ENCODE measurements at places on chromosomes 2 and 18.
A peak's percentile ranks its signal among the peaks of the same experiment; 100 is the strongest.

GRCh38 chr2:179024445-179024844 lies 25.5 kb downstream of the CCDC141 start:
- DNase-seq, result no peak

DNA sequence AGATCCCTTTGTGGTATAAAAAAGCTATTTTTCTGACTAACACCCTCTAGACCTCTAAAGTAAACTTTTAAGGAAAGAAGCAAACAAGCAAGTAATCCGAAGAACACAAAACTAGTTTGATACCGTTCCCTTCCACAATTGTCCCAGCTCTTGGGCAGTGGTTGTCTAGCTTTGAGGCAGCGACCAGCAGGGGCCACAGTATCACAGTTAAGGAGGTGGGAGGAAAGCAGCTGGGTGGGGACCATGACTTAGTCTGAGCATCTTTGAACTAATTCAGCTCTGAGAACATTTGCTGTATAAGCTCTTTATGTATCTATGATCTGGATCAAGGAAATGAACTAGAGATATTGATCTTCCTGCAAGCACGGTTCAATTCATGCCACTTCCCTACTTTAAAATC lies 51.0 kb downstream of the SF3B1 start:
- no peak for DNase-seq

DNA sequence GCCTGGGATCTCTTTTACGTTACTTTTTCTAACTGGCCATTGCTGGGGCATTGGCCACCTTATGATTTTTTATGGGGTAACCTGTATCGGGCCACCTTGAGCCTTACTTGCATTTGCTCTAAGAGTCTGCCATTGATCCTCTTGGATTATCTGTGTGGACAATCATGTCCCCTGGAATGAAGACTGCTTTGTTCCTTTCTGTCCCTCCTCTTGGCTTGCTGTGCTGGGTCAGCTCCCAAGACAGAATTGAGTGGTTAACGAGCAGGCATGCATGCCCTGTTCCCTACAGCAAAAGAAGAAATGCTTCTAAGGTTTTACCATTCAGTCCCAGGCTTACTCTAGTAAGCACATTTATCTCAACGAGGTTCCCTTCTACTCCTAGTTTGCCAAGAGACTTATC lies 46.3 kb downstream of the MAL start:
- no peak for DNase-seq

DNA sequence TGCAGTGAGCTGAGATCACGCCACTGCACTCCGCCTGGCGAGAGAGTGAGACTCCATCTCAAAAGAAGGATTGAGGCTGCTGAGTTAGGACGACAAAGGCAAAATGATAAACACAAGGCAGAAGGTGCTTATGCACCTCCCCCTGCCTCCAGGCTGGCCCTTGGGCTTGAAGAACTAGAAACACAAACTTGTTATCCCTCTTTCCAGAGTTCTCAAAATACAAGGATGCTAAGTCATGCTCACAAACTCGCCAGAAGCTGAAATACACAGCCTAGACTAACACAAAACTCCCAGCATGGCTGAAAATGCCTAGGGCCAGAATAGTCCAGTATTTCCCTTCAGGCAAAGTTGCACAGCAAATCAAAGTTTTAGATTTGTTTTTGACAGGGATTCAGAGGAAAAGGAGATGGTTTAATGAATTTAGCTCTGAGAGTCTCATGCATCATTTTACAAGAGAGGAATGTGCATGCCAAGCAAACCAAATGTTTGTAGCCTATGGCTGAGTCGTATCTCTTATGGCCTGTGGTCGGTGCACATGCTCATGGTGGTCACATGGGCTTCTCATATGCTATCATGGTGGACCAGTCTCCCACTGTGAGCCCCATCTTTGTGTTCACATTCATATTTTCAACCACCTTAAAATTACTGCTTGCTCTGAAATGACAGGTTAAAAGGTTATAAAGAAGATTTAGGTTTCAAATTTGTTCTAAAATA lies 16.2 kb upstream of the MREG start:
- DNase-seq, result no peak

- DNase-seq, result no peak
These were observed 204.1 kb downstream of the CELF4 start for GRCh38 chr18:37361335-37362157.

- DNase-seq, result no peak
These were observed 1385.6 kb upstream of the SLC39A10 start for GRCh38 chr2:194271293-194271961.

DNA sequence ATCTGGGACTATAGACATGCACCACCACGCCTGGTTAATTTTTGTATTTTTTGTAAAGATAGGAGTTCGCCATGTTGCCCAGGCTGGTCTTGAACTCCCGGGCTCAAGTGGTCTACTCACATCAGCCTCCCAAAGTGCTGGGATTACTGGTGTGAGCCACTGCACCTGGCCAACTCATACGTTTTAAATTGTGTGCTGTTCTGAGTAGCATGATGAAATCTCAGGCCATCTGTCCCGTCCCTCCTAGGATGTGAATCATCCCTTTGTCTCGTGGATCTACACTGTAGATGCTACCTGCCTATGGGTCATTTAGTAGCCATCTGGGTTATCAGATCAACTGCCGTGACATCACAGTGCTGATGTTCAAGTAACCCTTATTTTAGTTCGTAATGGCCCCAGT lies 38.5 kb upstream of the RMP24 start:
- DNase-seq, result no peak

DNA sequence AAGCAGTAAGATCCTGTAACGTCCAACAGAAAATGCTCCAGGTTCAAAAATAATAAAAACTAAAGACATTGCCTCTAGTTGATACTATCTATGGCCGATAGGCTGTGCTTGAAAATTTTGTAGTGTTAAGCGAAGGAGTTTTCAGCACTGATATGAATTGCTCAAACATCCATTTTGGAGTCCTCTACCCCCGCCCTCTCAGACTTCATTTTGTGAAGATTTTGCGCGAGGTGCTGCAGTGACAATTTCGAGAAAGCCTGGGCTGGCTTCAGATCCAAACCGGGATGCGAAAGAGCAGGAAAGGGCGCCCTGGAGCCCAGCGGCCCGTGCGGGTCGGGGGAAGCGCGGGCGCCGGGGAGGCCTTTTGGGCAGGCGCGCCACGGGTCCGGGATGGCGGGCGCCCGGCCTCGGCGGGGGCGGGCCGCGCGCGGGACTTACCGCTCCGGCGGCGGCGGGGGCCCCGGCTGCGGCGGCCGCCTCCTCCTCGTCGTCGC lies 1.8 kb downstream of the SP3 start:
- DNase-seq, result peak; percentile 46

- no peak for DNase-seq
These were observed 31.3 kb upstream of the TOGARAM2 start for GRCh38 chr2:28949617-28950305.

GRCh38 chr2:27545348-27546141 lies 37.3 kb upstream of the ZNF512 start:
- no peak for DNase-seq

All from activated naive CD4-positive, alpha-beta T cell (primary cell).